ENCODE measurements at places on chromosomes 4 and X. TPM values are rescaled to one million over a fixed set of nuclear protein-coding genes. Genes with fewer than 3 reads are reported as not detected.
A peak's percentile ranks its signal among the peaks of the same experiment; 100 is the strongest.

DNA sequence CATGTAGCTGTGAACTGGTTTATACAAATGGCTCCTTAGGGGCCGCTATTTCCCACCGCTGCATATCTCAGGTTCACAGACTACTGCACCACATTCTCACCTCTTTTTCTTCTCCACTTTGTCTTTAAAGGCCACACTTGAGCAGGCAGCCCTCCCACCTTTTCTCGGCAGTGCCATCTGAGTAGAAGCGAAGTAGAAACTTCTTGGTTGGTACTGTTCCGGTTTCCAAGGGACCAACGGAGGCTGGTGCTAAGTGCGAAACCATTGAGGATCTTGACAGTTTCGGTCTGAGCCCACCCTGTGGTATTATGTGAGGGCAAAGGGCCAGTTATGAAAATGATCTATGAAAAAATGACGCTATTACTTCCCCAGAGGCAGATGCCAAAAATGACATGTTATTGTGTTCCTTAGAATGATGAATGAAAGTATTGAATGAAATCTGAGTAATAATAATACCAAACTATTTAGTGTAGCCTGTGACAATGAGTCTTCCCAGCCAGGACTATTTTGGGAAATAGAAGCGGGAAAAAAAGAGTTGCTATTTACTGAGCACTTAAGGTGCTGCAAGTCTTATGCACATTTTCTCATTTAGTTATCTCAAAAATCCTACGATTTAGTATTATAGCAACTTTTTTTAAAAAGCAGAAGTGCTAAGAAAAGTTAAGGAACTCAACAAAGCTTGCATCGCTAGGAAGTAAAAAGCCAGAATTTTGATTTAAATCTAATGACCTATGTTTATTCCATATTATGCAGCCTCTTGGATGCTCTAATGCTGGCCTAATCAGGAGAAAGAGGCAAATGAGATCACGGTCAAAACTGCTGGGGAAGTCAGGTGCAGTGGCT lies 29.6 kb upstream of the CHRNA9 start:
- no peak for DNase-seq

- DNase-seq, result no peak
Measured at GRCh38 chrX:46561824-46562657, 11.5 kb upstream of the CHST7 start.

DNA sequence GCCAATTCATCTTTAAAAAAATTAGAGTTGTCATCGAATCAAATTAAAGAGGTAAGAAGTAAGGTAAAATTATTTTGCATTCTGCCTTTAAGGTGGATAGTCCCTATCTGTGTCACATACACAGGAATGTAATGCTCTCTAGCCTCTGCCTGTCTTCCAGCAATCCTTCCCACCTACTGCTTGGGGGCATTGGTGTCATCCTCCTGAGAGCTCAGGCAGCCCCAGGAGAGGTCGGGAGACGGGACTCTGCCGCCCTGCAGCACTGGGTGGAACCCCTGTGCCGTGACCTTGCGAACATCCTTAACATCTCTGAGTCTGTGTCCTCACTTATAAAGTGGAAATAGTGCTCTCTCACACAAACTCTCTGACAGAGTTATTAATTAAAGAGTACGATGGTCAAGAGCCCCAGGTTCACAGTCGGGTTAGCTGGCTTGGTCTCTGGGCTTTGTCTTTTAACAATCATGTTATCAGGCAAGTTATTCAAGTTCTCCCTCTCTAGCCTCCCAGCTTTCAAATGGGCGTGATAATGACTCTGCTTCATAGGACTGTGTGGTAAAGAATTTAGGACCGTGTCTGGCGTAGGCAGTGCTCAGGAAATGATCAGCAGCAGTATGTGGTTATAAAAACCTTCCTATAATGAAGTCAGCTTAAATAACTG lies 10.2 kb downstream of the TLR3 start:
- DNase-seq, result no peak

DNA sequence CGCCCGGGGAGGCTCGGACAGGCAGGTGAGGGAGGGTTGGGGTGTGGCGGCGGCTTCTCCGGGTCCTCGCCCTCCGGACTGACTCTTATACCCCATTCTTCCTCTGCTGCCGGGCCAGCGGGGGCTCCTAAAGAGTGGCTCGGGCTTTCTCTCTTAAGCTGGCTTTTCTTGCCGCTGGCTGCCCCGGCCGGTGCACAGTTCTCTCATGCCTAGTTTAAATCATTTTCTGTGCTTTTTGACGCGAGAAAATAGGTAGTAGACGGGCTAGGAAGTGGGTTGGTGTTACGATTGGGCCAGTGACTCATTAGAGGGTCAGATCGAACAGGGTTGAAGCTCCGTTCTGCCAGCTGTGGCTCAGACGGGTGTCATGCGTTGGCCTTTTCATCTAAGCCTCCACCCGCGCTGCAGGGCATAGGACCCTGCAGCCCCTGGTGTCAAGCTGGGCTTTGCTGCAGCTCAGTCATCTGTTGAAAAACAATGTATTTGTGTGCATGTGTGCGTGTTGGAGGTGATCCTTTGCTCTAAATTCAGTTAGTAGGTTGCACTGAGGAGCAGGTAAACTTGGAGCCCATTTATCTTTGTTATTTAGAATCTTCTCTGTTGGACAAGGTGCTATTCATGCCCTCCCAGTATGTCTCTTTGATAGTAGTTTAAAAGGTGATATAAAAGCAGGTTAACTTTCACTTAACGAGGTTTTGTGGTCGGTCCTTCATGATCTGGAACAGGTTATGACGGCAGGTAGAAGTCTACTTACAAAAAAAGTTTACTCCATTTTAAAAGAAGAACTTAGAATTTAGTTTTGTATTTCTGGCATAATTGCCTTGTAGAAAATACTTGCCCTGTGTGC lies 802 bp downstream of the BMP2K start:
- DNase-seq, result peak; percentile 70

DNA sequence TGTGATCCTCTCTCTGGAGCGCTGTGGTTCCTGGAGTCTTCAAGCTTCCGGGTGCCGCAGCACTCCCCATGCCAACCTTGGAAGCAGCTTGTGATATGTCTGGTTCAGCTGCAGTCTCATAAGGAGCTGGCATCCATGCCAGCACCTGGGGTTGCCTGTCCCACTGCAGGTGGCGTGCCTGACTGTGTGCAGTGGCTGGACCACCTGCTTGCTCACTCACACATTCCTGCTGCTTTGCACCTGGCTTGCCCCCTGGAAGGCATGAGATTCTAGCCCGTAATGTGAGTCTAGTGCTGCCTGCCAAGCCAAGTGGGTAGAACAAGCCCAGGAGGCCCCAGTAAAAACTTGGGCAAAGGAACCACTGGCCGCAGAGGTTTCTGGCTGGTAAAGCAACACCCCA lies 687.2 kb upstream of the AADAT start:
- no peak for DNase-seq

DNA sequence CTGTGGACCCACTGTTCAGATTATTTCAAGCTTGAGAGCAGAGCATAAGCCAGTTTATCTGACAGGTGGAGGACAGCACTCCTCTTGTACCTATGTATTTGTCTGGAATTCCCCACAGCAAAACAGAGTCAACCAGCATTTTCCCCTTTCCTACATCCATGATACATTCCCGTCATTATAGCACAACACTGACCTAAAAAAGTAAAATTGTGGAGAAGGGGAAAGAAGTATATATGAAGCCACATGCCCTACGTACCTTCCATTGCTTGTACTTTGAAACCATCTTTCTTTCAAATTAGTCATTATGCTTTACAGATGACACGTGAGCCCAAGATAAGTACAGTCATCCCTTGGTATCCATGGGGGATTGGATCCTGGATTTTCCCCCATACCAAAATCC lies 73.3 kb downstream of the KLHL8 start:
- DNase-seq, result no peak

- DNase-seq, result peak; percentile 79
Measured at GRCh38 chr4:141636082-141636770, at the start of gene IL15. IL15 (plus strand) TSS chr4:141636583; CDS start chr4:141719465, 82,882 bp downstream.

GRCh38 chr4:128527946-128528576 lies 240.4 kb upstream of the PGRMC2 start:
- no peak for DNase-seq

GRCh38 chr4:31530555-31530954 lies 810.4 kb downstream of the PCDH7 start:
- no peak for DNase-seq

DNA sequence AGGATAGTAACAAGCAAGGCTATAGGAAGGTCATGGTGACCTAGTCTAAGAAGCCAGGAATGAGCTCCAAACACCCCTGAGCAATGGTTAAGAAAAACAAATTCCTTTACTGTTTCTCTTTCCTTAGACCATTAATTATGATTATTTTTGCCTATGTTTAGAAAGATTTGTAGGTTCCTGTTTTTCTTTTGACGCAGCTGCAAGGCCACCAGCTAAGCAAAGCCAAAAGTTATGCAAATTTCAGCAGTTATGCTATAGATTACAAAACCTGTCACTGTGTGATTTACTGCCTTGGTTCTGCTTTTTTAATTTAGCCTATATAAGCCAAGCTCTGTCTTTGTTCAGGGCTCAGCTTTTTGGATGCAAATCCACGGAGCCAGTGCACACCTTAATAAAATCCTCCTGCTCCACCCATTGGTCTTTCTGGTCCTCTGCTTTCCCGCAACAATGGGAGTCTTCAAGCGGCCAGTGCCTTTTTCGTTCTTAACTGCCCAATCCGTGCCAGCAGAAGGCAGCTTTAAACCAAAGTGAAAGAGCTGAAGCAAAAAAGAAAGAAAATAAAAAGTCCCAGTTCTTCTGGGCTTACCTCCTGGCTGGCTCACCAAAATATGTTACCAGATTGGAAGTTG lies 1.4 kb upstream of the CEP135 start:
- no peak for DNase-seq

GRCh38 chr4:3201718-3202702 lies 46.9 kb upstream of the MSANTD1 start:
- DNase-seq, result no peak

- no peak for DNase-seq
Measured at GRCh38 chr4:1337376-1337831, 9.6 kb upstream of the UVSSA start.

Gene MAGEA9B
- total RNA-seq, result not detected

Gene GUCY1A1
- total RNA-seq, result not detected

Gene BMP15
- not detected for total RNA-seq

Gene CYSLTR1
- 0.09 TPM for total RNA-seq

Gene KCTD8
- 3.7 TPM for total RNA-seq
